ENCODE measurements at places on chromosomes 5 and 9.

DNA sequence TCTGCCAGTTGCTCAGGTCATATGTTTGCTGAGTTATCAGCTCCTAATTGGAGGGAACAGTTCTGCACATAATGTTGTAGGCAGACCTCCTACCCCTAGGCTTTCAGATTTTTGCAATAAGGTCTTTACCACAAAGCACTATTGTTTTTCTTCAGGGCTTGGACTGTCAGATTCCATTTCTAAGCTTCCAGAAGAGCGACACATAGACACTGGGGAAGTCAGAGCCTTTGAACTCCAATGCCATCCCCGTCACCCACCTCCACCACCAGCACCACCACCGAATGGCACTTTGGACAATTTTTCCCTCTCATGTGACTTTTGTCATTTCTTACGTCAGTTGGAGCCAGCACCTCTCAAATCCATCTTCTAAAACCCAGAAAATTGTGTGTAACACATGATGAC, 28.3 kb upstream of the SPRY4 start:
- DNase-seq: no peak

- DNase-seq: no peak
Measured at GRCh38 chr5:113230711-113231652, 203.8 kb downstream of the TSSK1B start.

DNA sequence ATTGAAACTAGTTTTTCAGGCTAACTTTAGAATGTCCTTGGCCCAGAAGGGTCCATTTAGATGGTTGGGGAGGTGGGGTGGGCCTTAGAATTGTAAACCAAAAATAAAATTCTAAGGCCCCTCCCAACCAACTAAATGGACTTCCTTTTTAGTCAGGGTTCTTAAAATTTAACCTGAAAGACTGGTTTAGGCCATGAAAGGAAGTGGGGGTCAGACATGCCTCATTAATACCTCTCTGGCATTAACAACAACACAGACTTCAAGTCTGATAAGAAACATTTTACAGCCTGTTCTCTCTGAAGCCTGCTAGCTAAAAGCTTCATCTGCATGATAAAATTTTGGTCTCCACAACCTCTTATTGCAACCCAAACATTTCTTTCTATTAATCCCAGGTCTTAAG, 65.5 kb upstream of the TNC start:
- no peak for DNase-seq

GRCh38 chr5:67971223-67971830, 244.2 kb upstream of the PIK3R1 start:
- no peak for DNase-seq

DNA sequence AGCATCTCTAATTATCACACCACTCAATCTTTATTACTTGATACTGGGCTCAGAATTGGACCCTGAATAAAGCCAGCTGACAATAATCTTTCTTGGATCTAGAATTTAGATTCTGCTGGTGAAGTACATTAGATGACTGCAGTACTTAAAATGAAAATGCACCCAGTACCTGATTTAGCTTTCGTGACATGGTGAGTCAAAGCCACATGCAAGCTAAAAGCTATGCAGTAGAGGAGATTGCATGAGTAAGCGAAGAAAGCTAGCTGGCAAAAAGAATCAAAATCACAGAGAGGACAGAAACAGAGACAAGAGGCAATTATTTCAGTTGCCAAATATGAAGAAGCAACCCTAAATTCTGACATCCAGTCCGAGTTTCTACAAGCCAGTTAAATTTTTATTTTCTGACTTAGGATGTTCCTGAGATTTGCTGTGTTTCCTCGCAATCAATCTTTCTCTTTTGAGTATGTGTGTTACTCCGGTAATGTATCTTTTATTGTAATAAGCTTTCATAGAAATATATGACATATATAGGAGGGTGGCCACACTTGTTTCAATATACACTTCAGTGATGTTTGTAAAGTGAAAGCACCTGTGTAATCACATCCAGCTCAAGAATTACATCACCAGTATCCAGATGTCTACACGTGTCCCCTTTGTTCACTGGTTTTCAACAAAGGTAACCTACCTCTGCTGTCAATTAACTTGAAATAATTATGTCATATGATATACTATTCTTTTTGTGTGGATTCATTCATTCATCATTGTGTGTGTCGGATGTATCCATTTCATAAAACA, 101.7 kb downstream of the CDH18 start:
- DNase-seq: no peak

DNA sequence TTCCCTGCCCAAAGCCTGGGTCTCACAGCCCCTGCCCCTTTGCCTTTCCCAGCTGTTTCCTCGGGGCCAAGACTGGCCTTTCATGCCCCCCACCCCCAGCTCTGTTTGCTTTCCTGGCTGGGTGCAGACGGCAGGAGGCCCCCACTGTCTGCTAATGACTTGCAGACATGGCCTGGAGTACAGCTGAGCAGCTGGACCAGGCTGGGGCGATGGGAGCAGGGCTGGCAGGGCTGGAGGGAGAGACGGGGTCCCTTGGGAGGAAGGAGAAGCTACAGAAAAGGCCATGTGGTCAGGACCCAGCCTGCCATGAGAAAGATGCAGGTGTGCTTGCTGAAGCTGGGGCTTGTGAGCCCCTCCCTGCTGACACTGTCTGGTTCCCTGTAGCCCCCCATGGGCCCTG, 28.3 kb upstream of the GFPT2 start:
- DNase-seq: no peak

DNA sequence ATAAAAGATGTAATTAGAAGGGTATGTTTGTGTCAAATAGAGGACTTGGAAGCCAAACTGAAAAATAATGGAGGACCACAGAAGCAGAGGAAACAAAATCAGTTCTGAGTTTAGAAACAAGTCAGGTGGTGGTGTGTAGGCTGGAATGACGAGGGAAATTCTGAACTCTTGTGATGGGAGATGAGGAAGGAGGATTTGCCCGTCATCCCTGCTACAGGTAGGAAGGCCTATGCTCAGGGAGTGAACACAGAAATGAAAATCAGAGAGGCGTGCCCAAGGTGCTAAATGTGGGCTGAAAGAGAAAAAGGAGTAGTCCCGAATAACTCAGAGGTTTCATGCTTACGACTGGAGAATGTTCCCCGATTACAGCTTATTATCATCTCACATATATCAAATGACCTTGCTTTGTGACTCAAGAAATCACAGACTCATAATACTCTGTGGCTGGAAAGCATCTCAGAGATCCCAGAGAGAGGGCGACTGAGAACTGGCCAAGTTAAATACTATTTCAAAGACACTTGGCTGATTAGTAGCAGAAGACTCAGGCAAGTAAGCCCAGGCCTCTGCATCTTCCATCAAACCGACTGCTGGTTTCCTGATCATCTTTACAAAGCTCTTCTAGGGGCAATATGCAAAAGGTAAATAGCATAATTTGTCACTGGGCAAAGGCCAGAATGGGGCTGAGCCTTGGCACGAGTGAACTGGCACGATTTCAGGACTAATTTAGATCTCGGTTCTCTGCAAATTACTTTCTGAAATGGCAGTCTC, 126.0 kb downstream of the SUSD1 start:
- DNase-seq: no peak

DNA sequence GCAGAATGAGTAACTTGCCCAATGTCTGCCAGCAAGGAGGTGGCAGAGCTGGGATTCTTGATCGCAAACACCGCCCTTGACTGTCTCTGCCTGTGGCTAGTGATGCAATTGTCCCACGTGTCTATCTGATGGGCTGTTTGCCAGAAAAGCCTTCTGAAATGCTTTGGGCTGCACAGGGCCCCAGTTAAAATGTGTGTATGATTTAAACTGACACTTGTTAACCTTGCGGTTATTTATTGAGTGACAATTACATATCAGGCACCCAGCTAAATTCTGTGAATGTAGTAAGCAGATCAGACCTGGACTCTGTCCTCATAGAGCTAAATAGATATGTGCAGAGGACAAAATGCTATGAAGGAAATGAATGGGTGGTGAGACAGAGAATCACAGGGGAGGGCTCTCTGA, 11.6 kb upstream of the IL12B start:
- peak; percentile 34 for DNase-seq

DNA sequence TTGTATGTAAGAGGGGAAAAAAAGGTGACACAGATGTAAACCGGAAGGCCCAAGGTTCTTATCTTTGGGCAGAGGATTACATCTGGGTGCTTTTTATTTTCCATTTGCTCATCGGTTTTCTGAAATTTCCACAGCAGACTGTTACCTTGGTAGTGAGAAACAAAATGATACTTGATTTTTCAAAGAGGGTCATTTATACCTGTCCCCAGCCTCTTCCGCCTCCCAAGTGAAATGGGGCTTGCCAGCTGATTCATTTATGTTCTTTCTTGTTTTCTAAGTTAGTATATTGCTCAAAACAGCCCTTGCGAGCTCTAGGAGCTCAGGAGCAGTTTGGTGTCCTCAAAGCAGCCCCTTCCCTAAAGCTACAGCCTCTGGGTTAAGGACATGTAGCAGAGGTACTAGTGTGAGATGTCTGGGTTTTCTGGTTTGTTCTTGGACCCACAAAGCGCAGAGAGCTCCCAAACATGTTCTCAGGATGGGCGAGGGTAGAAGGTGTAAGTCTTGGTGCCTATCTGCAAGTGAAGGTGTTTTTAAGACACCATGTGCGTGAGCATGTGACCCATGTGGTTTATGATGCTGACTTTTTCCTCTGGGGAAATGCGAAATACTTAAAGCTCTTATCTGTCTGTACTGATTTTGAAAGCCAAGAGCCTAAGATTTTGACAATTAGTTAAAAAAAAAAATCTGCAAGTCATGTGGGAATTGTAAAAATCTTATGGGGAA, 38.3 kb downstream of the DAPK1 start:
- peak; percentile 6 for DNase-seq

DNA sequence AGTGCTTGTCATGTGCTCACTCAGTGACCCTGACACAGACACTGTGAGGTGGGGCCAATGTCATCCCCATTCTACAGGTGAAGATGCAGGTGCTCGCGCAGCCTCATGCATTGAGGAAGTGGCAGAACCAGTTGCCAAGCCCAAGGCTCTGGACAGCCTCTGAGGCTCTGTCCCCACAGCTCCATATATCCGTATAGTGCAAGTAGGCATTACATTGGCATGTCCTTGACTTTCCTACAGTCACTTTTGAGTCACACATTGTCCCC, 58.8 kb upstream of the ANGPTL2 start:
- no peak for DNase-seq

DNA sequence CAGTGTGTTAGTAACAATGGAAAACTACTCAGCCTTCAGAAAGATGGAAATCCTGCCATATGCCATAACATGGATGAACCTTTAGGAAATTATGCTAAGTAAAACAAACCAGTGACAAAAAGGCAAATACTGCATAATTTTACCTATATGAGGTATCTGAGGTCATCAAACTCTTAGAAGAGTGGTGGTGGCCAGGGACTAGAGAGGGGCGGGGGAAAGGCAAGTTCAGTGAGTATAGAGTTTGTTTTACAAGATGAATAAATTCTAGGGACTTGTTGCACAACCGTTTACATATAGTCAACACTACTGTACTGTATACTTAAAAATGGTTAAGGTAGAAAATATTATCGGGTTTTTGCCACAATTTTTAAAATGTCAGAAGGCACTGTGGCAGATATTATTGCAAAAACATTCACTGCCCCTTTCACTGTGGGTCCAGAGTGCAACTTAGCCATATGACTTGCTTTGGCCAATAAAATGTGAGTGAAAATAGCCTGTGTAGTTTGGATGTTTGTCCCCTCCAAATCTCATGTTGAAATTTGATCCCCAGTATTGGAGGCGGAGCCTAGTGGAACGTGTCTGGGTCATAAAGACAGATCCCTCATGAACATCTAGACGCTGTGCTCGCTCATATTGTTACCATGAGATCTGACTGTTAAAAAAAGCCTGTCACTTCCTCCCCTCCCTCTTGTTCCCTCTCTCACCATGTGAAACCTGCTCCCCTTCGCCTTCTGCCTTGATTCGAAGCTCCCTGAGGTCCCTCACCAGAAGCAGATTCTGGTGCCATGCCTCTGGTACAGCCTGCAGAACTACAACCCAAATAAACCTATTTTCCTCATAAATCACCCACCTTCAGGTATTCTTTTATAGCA, 9.5 kb downstream of the ZNF367 start:
- no peak for DNase-seq

DNA sequence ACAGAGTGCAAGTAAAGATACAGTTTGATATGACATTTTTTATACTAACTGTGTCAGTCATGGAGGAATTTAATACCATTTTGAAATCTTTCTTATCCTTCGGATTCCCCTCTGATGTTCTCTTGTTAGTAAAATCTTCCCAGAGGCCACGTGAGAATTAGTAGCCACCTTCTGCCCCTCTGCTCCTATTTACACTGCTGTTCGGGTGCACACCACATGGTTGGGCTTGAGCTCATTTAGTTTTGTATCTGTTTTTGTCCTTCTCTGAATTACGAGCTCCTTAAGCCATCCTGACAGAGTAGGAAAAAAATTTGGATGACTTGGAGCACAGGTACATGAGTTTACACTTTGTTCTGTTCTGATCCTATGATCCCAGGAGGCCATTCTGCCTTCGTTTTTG, 109.7 kb downstream of the SV2C start:
- DNase-seq: no peak

GRCh38 chr9:105639936-105640335, 22.3 kb upstream of the TAL2 start:
- no peak for DNase-seq
